Hepatic stellate cell (primary cell): ENCODE measurements at places on chromosomes 6 and 20.

GRCh38 chr20:55678126-55678525 is 327.2 kb downstream of the CBLN4 start:
- DNase-seq = no peak

DNA sequence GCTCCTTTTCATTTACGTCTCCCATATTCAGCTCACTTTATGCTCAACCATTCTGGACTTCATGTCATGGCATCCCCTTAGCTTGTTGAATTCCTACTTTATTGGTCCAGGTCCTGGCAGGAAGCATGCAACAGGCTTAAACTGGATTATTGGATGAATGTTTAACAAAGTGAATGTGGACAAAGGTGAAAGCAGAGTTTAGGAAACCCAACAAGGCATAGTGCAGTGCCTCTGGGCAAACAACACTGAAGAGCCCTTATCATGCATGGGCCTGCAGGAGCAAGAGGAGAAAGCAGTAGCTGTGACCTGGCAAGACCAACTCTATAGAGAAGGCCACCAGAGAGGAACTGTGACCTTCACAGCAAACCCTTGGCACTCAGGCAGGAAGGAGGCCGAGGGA is 5.3 kb upstream of the ANKRD66 start:
- DNase-seq = no peak

DNA sequence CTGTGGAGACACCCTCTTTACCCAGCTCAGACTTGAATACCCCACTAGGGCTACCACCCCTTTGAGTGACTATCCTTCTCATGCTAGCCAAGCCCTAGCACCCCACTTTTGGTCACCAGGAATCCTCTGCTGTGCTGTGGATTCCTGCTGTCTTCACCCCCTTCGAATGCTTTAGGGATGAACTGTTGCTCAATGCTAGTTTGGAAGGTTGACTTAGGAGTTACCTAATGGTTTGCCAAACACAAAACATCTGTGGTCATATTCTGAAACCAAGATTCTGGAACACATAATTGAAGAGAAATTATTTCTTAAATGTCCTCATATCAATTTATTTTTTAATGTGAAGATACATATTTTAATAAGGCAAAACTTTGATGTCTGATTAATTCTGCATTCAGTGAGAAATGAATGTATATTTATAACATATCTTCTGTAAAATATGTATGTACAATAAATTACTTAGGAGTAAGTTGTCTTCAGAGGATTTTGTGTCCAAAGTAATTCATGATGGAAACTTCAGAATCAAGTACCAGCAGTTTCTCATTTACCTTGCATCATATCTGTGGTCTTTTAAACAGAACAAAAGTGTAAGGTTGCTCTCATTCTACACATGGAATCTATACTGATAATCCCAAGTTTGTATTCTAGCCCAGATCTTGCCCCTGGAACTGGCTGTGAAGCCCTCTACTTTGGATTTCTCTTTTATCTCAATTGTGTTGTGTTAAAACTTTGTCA is 46.9 kb downstream of the TMEM200A start:
- no peak for DNase-seq

- no peak for DNase-seq
These were observed 49.2 kb upstream of the TBC1D32 start for GRCh38 chr6:121383478-121383877.

DNA sequence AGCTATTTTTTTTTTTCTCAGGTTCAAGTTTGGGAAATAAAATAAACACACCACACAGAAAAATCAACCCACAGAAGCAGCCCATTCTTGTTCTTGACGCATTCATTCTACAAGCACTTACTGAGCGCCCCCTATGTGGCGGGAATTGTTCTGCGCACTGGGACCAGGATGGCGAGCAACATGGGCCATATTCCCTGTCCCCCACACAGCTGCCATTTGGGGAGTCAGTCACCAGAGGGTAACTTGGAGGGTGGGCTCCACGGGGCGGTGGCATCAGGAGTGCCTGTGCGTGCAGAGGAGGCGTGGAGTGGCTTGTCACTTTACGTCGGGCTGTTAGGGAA is 185.0 kb upstream of the PDE10A start:
- DNase-seq = no peak

DNA sequence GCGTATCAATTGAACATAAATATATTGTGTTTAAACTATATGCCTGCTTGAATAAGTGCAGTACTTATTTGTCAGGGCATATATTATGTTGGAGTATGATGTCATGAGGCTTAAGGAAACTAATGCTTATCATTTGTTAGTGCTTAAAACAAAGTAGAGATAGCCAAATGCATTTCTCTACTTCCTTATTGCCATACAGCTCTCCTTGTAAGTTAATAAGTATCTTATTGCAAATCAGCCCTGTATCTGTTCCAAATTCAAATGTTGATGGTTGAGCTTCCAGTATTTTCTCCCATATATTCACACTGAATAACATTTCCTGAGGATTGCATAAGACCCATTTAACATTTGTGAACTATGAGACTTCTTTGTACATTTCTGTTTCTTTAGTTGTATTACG is 57.8 kb downstream of the CARMIL1 start:
- DNase-seq = no peak

GRCh38 chr6:160042014-160042773 is 73.3 kb downstream of the IGF2R start:
- peak; percentile 55 for DNase-seq

GRCh38 chr20:19986419-19986818 is 30.7 kb upstream of the NAA20 start:
- DNase-seq = no peak

DNA sequence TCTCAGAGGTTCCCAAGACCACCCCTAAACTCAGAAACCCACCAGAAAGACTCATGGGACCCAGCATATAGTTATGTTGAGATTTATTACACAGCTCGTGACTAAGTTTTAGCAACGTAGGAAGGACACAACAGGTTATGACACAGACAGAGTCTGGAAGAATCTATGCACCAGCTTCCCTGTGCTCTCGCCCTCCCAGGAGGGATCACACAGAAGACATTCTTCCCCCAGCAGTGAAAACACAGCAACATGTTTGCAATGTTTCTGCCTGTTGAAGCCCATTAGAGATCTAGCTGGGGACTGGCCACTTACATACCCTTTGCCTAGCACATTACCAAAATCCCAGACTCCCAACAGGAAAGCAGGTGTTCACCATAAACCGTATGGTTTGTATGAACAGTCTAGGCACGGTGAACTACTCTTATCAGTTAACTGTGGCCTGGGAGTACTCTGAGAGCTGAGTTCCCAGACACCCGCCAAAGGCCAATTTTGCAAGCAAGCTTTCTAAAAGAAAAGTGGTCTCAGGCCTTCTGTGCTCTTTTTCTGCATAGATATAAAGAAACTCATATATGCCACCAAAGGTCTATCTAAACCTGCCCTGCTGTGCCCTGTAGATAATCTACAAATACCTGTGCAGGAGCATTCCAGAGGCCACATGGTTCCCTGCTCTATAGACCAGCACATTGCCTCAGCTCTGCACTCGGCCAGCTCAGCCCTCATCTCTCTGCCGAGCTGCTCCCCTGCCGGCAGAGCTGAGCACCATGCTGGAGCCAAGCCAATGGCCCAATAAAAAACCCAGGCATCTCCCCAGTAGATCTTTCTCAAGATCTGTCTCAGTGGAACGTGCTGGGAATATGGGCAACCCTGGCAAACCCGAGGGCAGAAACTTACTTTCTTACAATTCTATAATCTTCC is 69.6 kb upstream of the SMIM28 start:
- DNase-seq = no peak

GRCh38 chr6:24768361-24768760 is 6.4 kb upstream of the GMNN start:
- DNase-seq = no peak

GRCh38 chr20:51300104-51300503 is 242.4 kb downstream of the NFATC2 start:
- no peak for DNase-seq

GRCh38 chr6:118712969-118713368 is 61.6 kb upstream of the CEP85L start:
- no peak for DNase-seq

DNA sequence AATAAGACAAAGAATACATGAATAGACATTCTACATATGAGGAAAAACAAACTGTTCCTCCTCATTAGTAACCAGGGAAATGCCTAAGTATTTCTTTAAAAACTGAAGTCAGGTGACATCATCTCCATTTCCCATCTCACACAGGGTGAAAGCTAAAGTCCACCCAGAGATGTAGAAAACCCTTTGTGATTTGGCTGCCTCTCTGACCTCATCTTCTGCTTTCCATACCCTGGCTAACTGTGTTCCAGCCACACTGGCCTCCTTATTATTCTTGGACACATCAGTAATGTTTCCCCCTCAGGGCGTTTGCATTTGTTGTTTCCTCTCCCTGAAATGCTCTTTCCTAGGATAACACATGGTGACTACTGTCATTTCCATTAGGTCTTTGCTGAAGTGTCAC is 40.4 kb downstream of the ESF1 start:
- DNase-seq = no peak

DNA sequence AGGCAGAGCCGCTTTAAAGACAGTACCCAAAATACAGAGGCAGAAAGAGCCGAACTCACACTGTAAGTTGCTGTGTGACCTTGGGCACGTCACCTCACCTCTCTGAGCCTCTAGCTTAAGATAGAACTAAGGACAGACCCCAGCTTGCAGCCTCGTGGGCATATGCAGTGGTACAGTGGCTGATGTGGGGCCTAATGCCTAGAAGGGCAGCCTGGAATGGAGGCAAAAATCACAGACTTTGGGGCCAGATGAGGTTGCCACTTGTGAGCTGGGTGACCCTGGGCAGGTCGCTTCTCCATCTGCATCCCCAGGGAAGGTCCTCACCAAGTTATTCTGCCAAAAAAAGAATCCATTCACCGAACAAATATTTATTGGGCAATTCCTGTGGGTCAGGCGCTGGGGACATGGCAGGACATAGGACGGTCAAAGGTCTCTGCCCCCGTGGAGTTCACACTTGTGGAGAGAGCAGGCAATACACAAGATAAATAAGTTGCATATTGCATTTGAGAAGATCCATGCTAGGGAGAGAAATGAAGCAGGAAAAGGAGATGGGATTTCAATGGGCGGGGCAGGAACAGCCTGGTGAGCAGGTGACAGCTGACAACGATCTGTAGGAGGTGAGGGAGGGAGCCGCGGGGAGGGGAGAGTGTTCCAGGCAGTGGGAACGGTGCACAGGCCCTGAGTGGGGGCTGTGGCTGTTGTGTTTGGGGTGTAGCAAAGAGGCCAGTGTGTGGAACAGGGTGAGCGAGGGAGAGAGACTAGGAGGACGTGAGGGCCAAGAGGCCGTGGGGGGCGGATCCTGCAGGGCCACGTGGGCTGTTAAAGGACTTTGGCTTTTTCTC is 115.2 kb downstream of the CEBPB start:
- no peak for DNase-seq

- no peak for DNase-seq
These were observed 4.9 kb downstream of the PREP start for GRCh38 chr6:105397987-105398386.

GRCh38 chr6:150418827-150419594 is 50.2 kb downstream of the IYD start:
- peak; percentile 44 for DNase-seq

- no peak for DNase-seq
These were observed 104.4 kb upstream of the TAB2 start for GRCh38 chr6:149212892-149213801.

GRCh38 chr6:139126931-139127330 is 7.9 kb upstream of the HECA start:
- DNase-seq = no peak

GRCh38 chr6:3749067-3749841 is 2.3 kb downstream of the PXDC1 start:
- DNase-seq = no peak

- no peak for DNase-seq
These were observed 21.3 kb downstream of the SEC23B start for GRCh38 chr20:18529041-18529440.

GRCh38 chr20:38060536-38060935 is 27.0 kb downstream of the RPRD1B start:
- no peak for DNase-seq

GRCh38 chr6:51350308-51350904 is 531.7 kb downstream of the TFAP2B start:
- no peak for DNase-seq

DNA sequence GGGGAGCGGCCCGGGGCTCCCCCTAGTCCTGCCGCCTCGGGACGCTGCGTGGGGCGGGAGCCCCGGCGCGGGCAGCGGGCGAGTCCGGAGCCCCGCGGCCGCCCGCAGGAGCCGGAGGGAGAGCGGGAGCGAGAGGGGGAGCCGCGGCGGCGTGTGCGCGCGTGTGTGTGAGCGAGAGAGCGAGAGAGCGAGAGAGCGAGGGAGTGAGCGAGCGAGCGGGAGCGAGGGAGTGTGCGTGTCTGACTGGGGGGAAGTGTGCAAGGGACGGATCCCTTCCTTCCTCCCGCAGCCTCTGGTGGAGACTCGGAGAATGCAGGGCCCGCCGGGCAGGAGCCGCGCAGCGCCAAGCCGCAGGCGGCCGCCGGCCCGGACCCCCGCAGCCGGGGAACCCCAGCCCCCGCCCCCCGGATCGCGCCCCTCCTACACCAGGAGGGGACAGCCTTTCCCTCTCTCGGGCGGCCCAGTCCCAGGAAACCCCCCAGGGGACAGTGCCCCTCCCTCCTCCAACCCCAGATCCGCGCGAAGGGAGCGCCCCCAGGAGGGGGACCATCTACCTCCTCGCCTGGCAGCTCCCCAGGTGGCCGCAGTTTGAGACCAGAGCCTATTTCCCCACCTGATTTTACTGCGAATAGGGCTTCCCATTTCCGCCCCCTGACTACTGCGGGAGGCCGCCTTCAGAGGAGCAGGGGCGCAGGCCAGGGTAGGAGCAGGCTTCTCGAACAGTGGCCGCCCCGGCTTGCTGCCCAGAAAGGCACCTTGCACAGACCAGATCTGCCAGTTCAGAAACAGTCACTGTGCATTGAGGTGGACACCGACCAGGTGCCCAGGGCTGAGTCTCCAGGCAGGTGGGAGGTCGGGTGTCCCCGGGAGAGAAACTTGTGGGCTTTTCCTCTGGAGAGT is at the start of gene CDH22:
TSS of gene CDH22 (minus strand) at position 241 of the 900 bp plus-strand sequence. CDS start 57,204 bp downstream, outside the sequence.
- DNase-seq = peak; percentile 80

- DNase-seq = no peak
These were observed 19.4 kb downstream of the PTPRK start for GRCh38 chr6:128500749-128501600.

GRCh38 chr20:15889514-15890256 is 683.6 kb downstream of the KIF16B start:
- no peak for DNase-seq

- DNase-seq = no peak
These were observed 6.5 kb upstream of the UQCC2 start for GRCh38 chr6:33717934-33718455.

DNA sequence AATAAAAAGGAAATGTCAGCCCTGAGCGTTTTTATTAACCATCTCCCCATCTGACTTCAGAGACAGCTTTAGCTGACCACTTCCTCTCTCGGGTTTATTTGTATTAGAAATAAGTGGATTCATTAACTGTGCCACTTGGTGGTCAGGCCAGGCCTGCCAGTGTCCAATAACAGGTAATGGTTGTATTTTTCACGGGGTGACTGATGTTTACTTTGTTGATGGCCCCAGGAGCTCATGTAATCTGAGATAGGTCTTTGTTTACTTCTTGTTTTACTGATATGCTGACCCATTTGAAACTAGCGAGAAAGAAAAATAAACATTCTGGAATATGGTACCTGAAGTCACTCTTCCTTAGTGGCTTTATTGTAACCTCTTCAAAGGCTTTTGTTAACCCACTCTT is 504.3 kb upstream of the SLC35B3 start:
- DNase-seq = no peak

GRCh38 chr6:116847227-116847626 is 18.3 kb upstream of the GPRC6A start:
- peak; percentile 5 for DNase-seq

GRCh38 chr20:5780846-5781217 is 30.6 kb downstream of the SHLD1 start:
- no peak for DNase-seq
